ENCODE measurements at places on chromosomes 2 and 18. TPM values are rescaled to one million over a fixed set of nuclear protein-coding genes. Genes with fewer than 3 reads are reported as not detected.
A peak's percentile ranks its signal among the peaks of the same experiment; 100 is the strongest.

DNA sequence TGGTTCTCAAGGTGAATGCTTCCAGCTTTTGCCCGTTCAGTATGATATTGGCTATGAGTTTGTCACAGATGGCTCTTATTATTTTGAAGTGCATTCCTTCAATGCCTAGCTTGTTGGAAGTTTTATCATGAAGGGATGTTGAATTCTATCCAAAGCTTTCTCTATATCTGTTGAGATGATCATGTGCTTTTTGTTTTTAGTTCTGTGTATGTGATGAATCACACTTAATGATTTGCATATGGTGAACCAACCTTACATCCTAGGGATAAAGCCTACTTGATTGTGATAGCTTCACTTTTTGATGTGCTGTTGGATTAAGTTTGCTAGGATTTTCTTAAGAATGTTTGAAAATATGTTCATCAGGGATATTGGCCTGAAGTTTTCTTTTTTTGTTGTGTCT is 112.1 kb downstream of the MBD2 start:
- no peak for DNase-seq

DNA sequence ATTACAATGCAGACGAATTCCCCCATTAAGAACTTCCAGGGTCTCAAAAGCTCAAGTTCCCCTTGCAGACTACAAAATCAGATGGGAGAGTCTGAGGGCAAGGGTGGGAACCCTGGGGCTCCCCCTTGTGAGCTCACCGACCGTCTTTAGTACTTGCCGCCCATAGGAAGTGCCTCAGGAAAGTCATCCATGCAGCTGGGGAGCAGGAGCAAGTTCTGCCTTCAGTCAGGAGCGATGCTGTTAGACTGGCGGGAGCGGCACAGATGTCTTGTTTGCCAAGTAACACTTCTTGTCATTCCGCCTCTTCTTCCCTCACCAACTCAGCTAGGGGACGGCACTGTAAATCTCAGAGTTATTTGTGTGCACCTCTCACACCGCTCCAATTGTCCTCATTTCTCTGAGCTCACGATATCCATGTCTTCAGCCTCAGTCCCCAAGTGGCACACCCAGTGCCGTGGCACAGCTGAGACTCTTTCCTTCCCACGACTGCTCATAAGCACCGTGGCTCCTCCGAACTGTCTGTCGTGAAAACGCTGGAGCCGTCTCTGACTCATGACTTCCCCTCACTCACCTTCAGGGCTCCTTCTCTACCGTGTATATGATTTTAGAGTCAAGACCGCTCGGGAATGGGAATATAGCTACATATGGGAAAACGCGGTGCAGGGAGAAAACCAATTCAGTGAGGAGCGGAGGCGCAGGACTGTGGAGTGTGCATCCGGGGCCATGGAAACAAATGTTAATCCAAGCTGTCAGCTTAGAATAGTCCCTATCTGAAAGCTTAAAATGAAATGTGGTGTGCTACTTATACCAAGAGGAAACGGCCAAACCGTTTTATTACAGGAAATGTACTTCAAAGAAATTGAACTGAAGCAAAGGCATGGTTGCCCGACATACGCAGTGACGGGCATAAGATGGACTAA is 34.0 kb downstream of the UXS1 start:
- DNase-seq, result peak; percentile 71

Gene SLC39A6
- total RNA-seq, result 18.9 TPM

DNA sequence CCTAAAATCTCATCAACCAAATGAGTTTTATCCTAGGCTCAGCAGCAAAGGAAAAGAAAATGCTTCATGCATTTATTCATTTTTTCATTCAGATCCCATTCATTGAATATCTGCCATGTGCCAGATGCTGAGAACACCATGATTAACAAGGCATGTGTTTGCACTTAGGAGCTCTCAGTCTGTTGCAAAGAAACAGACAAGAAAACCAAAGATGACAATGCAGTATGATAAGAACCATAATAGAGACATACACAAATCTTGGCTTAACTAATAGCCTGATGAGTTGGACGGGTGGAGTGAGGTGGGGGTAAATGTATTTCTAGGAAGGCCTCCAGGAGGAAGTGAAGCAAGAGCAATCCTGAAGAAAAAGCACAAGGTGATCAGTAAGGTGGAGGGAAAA is 177.8 kb upstream of the SCN7A start:
- DNase-seq, result no peak

DNA sequence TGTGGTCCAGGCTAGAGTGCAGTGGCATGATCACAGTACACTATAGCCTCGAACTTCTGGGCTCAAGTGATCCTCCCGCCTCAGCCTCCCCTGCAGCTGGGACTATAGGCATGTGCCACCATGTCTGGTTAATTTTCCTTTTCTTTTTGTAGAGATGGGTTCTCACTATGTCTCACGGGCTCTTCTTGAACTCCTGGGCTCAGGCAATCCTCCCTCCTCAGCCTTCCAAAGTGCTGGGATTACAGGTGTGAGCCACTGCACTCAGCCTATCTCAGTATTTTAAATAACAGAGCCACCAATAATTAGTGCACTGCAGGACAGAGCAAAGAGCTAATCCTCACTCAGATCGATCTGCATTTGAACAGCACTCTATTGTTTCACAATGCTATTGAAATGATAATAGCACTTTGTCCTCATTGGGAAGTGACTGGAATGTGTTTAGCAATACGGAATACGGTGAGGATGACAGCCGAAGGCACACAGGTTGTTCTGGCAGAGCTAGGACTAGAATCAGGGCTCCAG is 335.9 kb downstream of the DLGAP1 start:
- no peak for DNase-seq

- DNase-seq, result no peak
These were observed 39.9 kb downstream of the PRKCE start for GRCh38 chr2:45691171-45691999.

DNA sequence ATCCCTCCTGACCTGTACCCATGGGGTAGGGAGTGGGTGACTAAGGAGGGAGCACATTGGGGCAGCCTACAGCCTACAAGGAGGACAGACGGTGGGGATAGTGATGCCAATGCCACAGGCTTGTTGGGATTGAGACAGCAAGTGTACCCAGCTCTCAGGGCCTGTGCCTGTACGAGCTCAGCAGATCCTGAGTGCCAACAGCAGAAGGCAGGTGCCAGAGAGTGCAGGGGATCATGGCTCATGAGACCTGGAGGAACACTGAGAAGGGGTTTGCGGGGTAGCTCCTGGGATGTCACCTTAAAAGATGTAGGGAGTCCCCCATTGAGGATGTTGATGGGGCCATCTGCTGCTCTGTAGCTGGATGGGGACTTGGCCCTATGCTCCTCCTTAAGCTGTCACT is 10.3 kb upstream of the SNED1 start:
- DNase-seq, result no peak

- DNase-seq, result no peak
These were observed 1101.5 kb upstream of the KLHL29 start for GRCh38 chr2:22283436-22283835.

DNA sequence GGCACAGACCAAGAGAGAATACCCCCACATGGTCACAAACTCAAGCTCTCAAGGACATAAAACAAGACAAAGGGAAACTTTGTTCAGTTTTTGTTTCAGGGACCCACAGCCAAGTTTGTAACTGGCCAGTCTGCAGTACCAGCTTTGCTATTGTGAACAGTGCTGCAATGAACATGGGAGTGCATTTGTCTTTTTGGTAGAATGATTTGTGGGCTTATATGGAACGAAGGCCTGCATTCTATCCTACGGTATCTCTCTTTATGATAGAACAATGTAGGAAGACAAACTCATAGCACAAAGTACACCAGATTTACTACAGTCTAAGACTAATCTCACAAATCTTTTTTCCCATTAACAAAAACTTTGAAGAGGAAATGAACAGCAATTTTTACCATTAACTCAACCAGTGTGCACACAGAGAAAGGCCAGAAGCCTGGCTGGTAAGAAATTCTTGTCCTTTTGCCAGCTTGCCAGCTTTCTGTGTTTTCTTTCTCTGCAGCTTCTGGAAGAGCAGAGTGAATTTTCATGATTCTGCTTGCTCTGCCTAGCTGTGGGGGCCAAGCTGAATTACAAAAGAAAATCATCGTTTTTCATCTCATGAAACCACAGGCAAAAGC is 37.1 kb upstream of the FEZ2 start:
- DNase-seq, result no peak

Gene CENPA
- total RNA-seq, result not detected

- DNase-seq, result no peak
These were observed 349.8 kb downstream of the TNS1 start for GRCh38 chr2:217652761-217653639.

DNA sequence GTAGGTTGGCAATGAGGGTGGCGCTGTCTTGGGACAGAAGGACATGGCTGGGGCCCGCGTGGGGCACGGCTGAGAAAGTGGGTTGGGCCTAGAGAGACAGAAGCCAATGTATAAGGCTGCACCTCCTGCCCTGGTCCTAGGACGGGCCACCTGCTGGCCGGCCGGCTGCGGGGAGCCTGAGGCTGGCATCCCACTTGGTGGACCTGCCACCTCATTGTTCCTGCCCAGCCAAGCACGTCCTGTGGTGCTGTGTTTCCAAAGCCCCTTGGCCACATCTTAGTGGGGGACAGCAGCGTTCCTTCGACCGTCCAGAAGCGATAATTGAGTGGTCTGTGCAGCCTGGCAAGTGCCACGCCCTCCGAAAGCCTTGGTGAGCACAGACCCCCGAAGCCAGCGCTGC is 223.9 kb downstream of the LDLRAD4 start:
- DNase-seq, result no peak

- DNase-seq, result peak; percentile 27
These were observed 475.0 kb upstream of the POU3F3 start for GRCh38 chr2:104378853-104379374.

Measured in CD4-positive, alpha-beta memory T cell (primary cell).